CD4-positive, alpha-beta T cell treated with Interleukin-6 at 100 ng/mL for 8 hours (primary cell): ENCODE measurements at places on chromosomes 4 and X.
A peak's percentile ranks its signal among the peaks of the same experiment; 100 is the strongest.

DNA sequence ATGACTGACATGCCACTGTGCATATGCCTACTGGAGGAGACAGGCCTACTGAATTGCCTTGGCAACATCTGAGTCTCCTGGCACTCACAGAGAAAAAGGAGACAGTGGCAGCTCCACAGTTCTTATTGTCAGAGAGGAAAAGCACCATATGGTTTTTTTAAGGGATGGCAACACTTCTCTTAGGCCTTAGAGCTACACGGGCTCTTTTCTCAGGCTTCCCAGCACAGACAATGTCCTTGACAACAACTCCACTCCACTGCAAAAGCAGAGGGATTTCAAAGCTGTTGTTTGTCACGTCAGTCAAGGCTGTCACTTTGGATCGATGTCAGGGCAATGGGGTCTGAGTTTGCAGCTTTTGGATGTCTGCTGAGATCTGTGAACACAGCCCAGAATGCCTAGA is 4.7 kb upstream of the CLCN4 start:
- DNase-seq, result no peak

DNA sequence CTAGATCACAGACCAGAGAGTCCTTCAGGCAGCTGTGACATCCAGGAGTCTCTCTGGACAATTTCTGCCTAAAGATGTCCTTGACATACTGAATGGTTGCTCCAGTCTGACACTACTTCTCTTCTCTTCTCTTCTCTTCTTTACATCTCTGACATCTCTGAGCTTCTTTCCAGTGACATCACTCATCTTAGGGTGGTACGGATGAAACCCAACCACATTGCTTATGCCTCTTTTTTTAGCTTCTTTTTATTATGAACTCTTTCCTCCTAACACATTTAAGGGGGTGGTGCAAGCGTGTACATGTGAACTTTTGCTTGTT is 39.4 kb upstream of the IRF2 start:
- DNase-seq, result no peak

- no peak for DNase-seq
Measured at GRCh38 chrX:136397001-136397400, 90.7 kb upstream of the BRS3 start.

DNA sequence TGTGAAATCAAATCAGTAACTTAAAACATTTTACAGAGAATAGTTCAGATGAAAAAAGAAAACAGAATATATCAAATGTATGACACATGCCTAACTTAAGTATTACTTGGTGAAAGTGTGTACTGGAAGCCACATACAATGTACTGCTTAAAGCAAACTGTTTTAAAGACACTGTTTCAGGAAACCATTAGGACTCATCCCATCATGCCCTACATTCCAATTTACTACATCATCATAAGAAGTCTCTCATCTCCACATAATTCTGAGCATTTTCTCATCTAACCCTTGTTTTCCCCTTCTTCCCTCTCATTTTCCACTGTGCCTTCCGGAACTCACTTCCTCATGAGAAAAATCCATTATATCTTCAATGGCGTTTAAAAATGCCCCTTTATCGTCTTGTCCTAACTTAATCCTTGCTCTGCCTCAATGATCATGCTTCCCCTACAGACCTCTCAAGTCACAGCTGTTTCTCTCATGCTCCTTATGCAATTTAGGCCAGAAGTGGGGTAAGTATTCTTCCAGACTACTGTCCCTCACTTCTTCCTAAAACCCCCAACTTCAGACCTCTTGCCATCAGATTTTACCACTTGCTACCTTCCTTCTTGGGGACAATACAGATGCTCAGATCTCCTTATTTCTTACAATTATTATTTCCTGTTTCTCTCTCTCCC is 26.8 kb upstream of the FGF5 start:
- no peak for DNase-seq

DNA sequence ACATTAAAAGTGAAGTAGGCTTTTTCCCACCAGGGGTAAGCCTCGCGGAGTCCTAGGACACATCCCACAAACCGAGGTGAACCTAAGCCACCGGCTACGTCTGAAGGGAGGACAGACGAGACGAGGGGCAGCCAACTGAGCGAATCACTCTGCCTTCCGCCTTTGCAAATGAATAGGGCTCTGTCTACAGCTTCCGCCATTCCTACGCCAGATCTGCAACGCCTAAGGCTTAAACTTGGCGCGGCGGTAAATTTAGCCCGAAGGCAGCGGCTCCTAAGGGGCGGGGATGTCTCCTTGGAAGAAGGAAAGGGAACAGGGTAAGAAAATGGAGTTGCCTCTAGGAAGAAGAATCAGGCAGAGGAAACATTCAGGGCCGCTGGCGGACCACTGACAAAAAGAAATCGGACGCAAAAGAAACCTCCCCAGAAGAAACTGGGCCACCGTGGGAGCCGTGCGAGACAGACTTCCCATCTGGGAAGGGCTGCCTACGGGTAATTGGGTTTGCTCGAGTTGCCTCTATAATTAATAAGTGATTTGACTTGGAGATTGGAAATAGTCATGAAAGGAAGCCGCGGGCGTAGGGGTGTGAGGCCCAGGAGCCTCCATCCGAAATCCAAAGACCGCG is 90.5 kb downstream of the BCOR start:
- DNase-seq, result no peak

DNA sequence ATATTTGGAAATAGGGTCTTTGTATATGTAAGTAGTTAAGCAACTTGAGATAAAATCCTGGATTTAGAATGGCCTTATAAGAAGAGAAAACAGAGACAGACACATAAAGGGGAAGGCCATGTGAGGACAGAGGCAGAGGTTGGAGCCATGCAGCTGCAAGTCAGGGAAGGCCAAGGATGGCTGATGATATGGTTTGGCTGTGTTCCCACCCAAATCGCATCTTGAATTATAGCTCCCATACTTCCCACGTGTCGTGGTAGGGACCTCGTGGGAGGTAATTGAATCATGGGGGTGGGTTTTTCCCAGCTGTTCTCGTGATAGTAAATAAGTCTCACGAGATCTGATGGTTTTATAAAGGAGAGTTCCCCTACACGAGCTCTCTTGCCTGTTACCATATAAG is 76.3 kb downstream of the STK32B start:
- DNase-seq, result no peak

DNA sequence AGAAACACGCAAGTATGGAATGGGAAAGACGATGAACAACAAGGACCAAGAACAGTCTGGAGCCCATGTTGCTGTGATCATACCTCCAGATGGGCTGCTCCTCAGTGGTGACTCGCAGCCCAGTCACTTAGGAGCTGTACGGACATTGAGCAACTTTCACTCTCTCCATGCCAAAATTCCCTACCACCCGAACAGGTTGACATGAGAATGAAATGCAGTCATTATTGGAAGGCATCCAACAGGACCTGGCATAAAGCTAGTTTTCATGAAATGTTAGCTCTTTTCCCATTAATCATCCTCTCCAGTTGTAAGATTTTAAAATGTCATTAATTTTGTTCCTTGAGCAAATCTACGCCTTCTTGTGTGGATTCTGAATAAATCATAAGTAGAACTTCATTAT is 82.7 kb upstream of the GPM6B start:
- no peak for DNase-seq

GRCh38 chrX:56762707-56763555 is 33.9 kb downstream of the NBDY start:
- DNase-seq, result no peak

- DNase-seq, result no peak
Measured at GRCh38 chr4:183335369-183335940, 13.2 kb upstream of the CLDN24 start.

DNA sequence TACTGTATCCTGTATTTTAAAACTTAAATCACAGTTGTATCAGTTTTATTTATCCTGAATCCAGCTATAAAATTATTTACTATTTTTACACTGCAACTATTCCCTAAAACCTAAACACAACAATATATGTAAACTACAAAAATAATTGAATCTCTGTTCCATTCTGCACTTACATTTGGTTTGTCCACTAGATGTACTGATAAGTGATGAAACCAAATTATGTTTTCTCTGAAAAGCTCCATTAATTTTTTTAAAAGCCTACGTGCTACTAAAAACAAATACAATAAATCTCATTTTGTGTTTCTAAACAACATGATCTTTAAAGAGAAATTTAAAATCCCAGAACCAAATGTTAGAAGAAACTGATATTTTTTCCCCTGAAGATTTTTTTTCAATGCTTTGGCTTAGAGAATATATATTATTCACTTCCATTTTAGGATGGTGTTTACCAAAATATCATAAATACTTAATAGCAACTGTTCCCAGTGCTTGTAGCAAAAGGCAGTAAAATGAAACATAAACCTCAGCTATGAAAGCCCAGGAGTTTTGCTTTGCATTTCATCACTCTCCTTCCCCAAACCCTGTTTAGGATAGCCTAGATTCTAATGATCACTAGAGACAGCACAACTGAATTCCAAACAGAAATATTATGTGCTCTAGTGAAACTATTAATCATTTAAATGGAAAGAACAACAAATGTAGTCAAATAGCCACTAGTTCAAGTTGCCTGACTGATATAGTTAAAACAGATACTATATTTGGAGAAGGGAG is 19.7 kb downstream of the ANTXR2 start:
- no peak for DNase-seq

DNA sequence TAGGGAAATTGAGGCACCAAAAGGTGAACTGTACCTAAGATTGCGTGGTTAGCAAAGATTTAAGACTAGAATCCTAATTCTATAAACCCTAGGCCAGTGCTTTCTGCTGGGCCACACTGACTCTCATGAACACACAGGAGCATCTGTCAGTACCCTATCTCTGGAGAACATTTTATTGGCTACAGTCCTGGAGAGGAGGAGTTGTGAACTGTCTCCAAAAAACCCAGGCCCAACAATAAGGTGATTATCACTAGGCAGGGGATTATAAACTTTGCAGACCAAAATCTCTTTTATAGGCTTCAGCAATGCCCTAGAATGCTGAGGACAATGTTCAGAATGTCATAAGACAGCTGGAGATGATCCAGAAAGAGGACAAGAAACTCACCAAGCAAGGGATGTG is 24.1 kb downstream of the OPHN1 start:
- DNase-seq, result no peak

GRCh38 chr4:7295197-7295910 is 103.0 kb downstream of the SORCS2 start:
- no peak for DNase-seq

DNA sequence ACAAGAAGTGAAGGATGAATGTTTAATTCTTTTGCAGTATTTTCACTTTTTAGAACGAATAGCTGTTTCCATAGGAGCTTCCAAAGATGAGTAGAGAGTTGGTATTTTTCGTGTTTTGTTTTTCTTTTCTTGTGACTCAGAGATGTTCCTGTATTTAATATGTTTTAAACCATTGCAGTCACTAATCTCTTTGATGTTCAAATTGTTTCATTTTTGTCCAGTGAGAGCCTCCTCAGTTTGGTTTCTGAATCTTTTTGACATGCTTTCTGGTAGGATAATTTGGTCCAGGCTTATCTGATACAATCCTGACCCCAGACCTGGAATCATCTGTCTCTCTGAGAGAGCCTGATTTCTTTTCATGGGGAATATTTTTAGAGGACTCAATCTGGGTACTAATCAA is 41.6 kb downstream of the BEX3 start:
- no peak for DNase-seq

DNA sequence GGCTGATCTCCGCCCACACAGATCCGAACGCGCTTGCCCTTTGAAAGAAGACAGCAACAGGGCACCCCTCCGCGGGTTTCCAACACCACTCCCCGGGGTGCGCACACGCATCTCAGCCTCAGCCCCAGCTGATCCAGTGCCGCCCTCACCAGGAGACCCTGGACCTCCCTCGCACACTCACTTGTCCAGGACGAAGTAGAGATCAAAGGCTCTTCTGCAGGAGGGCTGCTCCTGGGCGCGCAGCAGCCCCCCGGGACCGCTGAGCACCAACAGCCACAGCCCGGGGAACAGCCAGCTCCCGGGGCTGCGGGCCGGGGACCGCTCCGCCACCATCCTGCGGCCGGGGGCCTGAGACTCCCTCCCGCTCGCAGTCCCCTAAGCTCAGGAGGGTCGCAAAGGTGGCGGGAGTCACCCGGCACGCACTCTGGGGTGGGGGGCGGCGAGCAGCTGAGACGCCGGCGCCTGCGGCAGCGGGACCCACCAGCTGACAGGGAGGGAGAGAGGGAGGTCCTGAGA is 743 bp downstream of the ANTXR2 start:
- DNase-seq, result peak; percentile 41

DNA sequence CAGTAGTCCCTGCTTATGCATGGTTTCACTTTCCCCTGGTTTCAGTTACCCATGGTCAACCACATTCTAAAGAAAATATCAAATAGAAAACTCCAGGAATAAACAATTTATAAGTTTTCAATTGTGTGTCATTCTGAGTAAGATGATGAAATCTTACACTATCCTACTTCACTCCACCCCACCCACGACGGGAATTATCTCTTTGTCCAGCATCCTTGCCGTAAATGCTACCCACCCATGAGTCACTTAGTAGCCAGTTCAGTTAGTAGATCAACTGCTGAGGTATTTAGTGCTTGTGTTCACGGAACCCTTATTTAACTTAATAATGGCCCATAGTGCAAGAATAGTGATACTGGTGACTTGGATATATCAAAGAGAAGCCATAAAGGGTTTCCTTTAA is 91.4 kb downstream of the KLHL13 start:
- no peak for DNase-seq

DNA sequence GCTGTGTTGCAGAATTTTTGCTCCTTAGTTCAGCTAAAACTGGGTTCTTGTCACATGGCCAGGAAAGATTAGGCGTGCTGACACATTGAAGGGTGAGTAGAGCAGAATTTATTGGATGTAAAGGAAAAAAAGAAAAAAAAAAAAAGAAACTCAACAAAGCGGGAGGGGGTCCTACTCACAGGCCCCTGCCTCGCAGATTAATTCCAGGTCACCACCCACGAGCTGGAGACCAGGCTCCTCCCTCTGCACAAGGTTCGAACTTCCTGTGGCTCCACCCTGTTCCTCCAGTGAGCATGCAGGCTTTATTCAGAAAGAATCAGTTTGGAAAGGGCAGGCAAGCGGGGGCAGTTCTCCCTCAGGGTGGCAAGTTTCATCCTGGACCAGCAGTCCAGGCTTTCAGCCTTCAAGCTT is 17.1 kb downstream of the MGST2 start:
- DNase-seq, result no peak

- no peak for DNase-seq
Measured at GRCh38 chr4:124123721-124124120, 588.8 kb downstream of the ANKRD50 start.

- DNase-seq, result no peak
Measured at GRCh38 chr4:163191999-163192398, 25.3 kb upstream of the NAF1 start.

- DNase-seq, result no peak
Measured at GRCh38 chrX:153433781-153434285, 12.0 kb downstream of the TREX2 start.

- DNase-seq, result no peak
Measured at GRCh38 chrX:129780441-129781105, 824 bp downstream of the SASH3 start.

DNA sequence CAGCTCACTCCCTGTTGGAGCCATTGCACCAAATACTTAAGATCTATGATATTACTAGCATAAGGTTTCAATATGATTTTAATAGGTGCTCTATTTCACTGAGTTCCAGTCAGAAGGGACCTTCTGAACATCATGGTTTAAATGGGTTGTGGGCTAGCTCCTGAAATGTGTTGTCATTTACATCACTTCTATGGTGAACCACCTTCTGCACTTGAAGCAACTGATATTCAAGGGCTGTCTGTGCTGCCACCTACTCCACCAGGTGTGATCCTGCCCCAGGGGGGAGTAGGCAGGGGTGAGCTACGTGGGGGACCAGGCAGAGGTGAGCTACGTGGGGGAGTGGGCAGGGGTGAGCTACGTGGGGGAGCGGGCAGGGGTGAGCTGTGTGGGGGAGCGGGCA is 35.2 kb downstream of the RNF175 start:
- DNase-seq, result no peak
